ENCODE measurements at places on chromosomes 1 and 21. TPM values are rescaled to one million over a fixed set of nuclear protein-coding genes. Genes with fewer than 3 reads are reported as not detected.
A peak's percentile ranks its signal among the peaks of the same experiment; 100 is the strongest.

DNA sequence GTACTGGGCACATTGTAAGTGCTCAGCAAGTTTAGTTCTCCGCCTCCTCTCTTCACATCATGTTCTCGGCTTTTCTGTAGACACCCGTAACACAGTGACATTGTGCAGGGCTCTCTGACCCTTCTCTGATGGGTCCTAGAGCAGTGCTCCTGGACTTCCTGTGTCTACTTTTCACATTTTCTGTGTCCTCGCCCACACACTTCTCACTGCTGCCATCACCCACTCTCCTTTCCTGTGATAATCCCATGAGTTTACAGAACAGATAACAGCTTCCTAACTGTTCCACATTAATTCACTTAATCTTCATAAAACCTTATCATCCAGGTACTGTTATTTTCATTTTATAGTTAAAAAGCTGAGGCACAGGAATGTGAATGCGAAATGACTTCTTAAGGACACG, 13.2 kb upstream of the DMRTA2 start:
- peaks cover 17% of the 10 kb centered on the region for H3K27me3 ChIP-seq
- no peak overlapping the region for H3K4me3 ChIP-seq
- H3K27ac ChIP-seq: no peak overlapping the region

GRCh38 chr1:155196103-155196892, 11.4 kb downstream of the THBS3 start:
- peak; percentile 61 for DNase-seq
- H3K27me3 ChIP-seq: no peaks in the 10 kb centered on the region
- H3K36me3 ChIP-seq: peaks cover 22% of the 10 kb centered on the region

DNA sequence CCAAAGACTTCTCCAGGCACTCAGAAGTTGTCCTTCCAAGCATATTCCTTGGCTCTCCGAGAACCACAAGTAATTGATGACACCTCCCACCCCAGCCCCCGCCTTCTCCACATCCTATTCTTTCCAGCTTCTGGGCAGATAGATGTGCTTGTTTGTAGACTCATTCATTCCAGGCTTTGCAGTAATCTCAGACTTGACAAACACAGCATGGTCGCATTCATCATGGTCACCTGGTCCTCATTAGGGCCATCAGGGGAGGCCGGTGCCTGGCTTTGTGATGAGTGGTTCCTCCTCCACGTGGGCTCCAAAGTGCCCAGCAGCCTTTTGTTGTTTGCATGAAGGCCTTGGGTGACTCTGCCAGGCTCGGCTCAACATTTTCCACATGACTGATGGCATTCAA, 28.5 kb upstream of the KCNE2 start:
- H3K4me1 ChIP-seq: peaks cover 29% of the 10 kb centered on the region
- DNase-seq: no peak
- no peaks in the 10 kb centered on the region for H3K36me3 ChIP-seq
- no peaks in the 10 kb centered on the region for H3K27me3 ChIP-seq
- no peak overlapping the region for H3K4me3 ChIP-seq

DNA sequence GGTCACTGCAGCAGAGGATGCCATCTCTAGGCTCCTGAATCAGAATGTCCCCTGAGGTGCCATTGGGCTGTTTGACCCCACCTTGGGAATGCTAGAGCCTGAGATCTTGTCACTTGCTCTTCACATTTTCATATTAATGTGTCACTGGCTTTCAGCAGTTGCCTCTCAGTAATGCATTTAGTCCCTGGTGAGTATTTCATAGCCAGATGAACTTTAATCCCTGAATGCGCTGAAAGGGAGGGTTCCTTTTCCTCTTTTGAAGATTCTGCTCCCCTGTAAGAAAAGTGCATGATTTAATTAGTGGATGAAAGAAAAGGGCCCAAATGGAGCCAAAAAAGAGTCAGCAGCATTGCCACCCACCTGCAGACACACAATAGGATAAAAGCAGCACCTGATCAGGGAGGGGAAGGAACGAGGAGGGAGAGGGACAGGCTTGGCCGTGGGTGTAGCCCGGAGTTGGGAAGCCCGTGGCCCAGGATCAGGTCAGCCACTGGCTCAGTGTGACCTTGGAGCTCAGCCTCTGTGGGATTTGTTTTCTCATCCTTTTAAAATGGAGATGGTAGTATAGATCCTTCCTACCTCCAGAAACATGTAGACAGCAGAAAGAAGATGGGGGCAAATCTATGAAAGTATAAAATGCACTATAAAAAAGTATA, 31.1 kb downstream of the ROR1 start:
- H3K4me1 ChIP-seq: peaks cover 1% of the 10 kb centered on the region
- no peaks in the 10 kb centered on the region for H3K27me3 ChIP-seq
- DNase-seq: no peak
- no peak overlapping the region for H3K4me3 ChIP-seq
- no peaks in the 10 kb centered on the region for H3K36me3 ChIP-seq
- H3K27ac ChIP-seq: no peak overlapping the region

- H3K4me3 ChIP-seq: no peak overlapping the region
- no peaks in the 10 kb centered on the region for H3K27me3 ChIP-seq
- peaks cover 66% of the 10 kb centered on the region for H3K36me3 ChIP-seq
- peaks cover 33% of the 10 kb centered on the region for H3K4me1 ChIP-seq
- no peak for DNase-seq
- H3K27ac ChIP-seq: peak overlapping the region; percentile 48
These were observed 64.6 kb downstream of the CAPN2 start for GRCh38 chr1:223776826-223777454.

Gene LCE1F
- total RNA-seq: not detected

Gene OR2T3
- not detected for total RNA-seq

Gene SPRR2A
- total RNA-seq: not detected

All from osteoblast (primary cell).